T-helper 2 cell (primary cell): ENCODE measurements at places on chromosomes 5 and 9.
A peak's percentile ranks its signal among the peaks of the same experiment; 100 is the strongest.

DNA sequence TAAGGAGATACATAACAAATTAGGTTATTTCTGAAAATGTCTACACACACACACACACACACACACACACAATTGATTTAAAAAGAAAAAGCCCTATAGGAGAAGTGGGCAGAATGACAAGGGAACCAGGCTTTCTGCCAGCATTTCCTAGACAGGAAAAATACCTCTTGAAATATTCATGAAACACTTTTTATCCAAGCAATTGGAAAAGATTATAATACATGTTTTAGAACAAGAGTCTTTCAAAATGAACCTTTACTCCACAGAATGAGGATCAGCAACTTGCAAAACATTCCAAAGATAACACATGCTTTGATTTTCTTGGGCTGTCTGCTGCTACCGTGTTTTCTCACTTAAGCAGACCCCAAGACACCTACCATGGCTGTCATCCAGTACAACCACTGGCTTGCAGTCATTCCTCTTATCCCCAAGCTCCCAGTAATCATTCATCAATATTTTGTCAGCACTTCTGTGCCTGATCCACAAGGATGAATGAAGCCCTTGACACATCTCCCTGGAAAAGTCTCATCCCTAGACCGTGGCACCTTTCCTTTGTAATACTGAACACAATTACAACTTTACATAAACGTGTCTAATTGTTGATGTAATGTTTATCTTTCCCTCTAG is 717.1 kb upstream of the ZNF608 start:
- DNase-seq, result no peak

DNA sequence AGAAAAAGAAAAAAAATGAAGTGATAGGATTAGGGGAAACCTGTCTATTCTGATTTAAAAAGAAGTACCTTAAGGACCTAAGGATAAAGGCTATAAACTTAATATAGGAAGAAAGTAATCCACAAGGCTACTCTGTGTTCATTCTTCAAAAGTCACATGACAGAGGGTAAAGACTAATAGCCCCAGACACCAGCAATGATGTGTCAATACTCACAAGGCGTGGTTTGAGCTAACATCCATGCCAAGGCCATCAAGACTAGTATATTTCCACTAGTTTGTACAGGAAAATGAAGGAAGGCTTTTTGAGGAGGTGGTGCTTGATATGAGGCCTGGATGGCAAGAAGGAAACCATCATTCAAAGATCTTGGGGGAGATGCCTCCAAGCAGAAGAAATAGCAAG is 49.7 kb upstream of the TEX48 start:
- no peak for DNase-seq

GRCh38 chr9:114387680-114388356 is at the start of gene AKNA:
TSS of gene AKNA (minus strand) at chr9:114387982. CDS start at chr9:114381333, 6,649 bp downstream.
- peak; percentile 94 for DNase-seq

GRCh38 chr5:177171961-177172360 is 38.4 kb downstream of the NSD1 start:
- no peak for DNase-seq

GRCh38 chr9:38083858-38084555 is 15.0 kb upstream of the SHB start:
- DNase-seq, result no peak

DNA sequence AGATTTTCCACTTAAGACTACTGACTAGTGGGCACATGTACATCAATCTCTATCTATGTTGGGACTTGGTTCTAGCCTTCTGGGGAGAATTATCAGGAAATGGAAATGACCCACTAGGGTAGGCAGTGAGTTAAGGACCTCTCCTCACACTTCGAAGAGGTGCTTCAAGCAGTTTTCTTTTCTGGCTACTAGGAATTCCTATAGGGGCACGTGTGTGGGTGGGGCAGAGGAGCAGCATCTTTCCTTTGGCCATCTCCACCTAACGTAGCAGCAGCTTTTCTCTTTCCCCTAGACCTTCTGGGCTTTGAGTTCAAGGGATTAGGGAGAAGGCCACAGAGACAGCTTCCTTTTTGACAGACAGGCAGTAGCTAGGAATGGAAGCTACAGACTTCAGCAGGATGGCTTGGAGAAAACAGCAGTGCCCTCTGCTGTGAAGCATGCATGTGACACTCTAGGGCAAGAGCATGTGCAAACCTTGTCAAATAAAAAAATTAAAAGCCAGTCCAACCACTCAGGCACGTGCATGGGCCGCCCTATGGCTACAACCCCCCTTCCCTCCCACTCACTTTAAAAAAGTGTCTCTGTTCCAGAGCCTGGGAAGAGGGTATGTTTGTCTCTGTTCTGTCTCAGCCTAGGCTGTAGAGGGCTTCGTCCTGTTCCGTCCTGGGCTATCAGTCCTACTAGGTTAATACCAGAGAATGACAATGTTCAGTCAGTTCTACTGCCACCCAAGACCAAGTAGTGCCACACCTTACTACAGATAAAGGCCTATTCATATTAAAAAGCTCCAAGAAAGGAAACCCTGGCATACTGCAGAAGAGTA is 8.7 kb upstream of the GFRA3 start:
- no peak for DNase-seq

DNA sequence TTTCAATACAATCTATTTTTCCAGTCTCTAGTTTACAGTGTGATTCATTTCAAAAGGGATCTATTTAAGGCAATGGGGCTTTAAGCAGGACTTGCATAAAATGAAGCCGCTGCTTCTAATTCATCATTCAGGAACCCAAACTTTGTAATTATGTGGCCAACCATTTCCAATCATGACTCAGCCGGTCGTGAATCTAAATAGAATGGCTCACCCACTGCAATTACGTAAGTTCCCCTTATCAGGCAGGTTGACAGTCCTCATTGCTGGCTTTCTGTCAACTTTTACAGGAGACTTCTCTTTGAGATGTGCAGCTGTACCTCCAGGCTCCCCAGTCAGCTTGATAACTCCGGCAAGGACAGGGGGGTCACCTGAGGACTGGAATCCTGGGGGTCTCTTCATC is 152.8 kb upstream of the DAP start:
- DNase-seq, result no peak

DNA sequence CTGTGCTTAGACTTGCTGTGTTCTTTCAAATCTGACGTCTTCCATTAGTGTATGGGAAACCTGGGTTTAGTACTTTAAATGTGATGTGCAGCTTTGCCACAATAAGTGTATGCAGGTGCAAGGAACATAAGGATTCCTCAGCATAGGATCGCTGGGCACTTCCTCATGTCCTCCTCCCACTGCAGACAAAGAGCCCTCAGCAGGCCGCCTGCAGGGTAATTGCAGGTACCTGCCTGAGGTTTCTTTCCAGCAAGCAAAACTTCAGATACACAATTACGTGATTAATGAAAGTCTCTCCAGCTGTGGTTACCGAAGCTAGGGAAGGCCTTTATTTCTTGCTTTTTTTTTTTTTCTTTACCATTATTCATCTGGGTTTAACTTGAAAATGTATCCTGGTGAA is 233.1 kb downstream of the RFK start:
- no peak for DNase-seq

DNA sequence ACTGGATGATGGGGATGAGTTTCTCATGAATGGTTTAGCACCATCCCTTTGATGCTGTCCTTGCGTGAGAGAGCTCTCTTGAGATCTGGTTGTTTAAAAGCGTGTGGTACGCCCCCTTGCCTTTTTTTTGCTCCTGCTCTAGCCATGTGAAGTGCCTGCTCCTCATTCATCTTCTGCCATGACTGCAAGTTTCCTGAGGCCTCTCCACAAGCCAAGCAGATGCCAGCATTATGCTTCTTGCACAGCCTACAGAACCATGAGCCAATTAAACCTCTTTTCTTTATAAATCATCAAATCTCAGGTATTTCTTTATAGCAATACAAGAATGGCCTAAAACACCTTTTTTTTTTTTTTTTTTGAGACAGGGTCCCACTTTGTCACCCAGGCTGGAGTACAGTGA is 32.8 kb downstream of the FNIP1 start:
- no peak for DNase-seq

GRCh38 chr5:170844651-170845050 is 17.2 kb upstream of the RANBP17 start:
- DNase-seq, result no peak

DNA sequence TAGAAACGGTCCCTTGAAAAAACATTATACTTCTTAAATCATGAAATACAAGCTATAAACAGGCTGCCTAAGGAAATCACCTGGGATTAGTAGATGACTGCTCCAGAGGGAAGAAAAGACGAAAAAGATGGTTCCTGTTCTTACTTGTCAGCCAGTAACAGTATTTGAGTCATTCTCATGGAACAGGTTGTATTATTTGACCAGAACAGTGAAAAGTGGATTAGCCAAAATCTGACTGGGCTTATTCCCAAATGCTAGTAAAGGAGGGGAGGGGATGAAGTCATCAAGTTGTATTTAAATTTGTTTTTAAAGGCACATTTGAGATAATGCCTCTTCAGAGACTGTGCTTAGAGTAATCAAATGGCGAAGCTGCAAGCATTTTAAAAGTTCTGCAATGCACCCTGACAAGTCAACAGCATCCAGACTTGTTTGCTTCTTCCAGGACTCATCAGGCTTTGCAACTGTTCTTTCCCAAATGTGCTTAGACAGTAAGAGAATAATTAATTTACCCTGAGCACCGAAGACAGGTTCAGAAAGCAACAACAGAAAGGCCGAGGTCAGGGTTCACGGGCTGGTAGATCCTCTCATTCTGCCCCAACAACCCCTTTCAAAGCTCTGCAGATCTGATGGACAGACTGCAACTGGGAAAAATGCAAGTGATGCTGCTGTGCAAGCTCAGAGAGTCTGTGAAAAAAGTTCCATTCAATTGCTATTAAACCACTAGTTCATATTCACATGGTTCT is 800.6 kb downstream of the KCTD16 start:
- no peak for DNase-seq

DNA sequence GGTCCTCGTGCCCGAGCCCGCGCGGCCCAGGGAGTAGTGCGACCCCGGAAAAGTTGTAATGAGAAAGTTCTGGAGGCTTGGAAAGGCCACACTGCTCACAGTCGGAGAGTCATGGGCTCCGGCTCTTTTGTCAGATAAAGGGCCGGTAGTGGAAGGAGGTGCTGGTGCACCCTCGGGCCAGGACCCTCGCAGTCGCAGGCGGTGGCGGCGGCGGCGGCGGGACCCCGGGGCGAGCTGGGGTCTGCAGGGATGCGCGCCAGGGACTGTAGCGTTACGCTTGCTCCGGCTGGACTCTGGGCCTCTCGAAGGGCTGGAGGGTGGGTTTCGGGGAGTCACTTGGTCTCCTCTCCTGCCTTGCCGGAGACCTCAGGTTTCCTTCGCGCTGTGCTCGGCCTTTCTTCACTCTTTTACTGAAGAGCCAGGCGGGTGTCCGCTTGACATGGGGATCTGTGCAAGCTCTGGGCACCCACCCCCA is 1.5 kb downstream of the RORB start:
- DNase-seq, result no peak

GRCh38 chr9:72695365-72695764 is 174.0 kb downstream of the TMC1 start:
- DNase-seq, result no peak

- no peak for DNase-seq
Measured at GRCh38 chr9:106892632-106893031, 29.7 kb downstream of the ZNF462 start.

DNA sequence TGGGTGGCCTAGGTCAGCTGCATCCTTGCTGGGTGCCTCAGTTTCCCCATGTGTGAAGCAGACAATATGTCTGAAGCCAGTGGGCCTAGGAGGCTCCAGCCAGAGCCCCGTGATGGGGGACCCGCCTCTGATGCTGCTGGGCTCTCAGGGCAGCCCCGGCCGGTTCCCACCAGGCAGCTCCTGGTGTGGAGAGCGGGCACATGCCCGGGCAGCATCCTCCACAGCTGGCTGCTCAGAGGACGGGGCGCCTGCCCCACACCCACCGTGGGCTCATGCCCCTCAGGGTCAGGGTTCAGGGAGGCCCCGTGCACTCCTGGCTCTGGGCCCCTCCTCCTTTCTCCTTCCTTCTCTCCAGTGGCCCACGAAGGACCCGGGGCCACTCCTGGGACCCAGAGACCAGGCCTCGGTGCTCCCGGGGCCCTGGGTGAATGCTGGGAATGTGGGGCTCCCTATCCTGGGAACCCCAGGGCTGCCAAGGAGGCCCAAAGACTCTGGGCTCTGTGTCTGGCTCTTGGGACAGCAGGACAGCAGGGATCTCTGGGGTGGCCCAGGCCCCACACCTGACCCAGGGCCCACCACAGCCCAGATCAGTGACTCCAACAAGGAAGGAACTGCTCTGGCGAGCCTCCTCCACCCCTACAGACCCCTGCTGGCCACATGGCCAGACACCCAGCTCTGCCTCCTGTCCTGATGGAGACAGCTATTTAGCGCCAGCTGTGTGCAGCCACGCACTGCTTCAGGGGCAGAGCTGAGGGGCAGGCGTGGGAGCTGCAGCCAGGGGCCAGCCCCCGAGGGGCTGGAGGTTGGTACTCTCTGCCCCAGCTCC is 39.5 kb upstream of the EGFL7 start:
- DNase-seq, result no peak

DNA sequence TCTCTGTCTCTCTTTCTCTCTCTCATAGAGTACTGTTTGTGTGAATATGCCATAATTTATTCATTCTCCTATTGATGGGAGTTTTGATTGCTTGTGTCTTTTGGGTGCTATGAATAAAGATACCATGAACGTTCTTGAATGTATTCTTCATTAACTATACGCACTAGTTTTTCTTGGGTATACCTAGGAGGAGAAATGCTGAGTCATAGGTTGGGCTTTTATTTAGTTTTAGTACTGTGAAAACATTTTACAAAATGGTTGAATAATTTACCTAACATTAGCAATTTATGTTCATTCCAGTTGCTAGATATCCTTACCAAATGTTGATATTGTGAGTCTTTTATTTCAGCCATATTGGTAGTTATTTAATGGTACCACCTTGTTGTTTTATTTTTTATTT is 192.5 kb downstream of the NPR3 start:
- no peak for DNase-seq
